Pons (tissue), 1 donor: ENCODE measurements at places on chromosomes 4 and X.

DNA sequence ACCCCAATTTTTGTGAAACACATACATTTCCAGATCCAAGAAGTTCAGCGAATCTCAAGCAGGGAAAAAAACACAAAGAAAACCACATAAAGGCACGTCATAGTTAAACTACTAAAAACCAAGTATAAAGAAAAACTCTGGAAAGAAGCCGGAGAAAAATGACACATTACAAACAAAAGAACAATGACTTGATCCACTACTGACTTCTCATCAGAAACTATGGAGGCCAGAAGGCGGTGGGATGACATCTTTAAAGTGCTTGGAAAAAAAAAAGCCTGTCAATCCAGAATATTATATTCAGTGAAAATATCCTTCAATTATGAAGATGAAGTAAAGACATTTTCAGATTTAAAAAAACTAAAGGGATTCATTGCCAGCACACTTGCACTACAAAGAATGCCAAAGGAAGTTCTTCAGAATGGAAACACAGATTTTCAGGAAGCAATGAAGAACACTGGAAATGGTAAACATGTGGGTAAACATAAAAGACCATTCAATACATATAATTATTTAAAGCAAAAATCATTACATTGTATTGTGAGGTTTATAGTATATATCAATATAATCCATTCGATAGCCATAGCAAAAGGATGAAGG, 32.6 kb upstream of the PPP2R2C start:
- DNase-seq = no peak

DNA sequence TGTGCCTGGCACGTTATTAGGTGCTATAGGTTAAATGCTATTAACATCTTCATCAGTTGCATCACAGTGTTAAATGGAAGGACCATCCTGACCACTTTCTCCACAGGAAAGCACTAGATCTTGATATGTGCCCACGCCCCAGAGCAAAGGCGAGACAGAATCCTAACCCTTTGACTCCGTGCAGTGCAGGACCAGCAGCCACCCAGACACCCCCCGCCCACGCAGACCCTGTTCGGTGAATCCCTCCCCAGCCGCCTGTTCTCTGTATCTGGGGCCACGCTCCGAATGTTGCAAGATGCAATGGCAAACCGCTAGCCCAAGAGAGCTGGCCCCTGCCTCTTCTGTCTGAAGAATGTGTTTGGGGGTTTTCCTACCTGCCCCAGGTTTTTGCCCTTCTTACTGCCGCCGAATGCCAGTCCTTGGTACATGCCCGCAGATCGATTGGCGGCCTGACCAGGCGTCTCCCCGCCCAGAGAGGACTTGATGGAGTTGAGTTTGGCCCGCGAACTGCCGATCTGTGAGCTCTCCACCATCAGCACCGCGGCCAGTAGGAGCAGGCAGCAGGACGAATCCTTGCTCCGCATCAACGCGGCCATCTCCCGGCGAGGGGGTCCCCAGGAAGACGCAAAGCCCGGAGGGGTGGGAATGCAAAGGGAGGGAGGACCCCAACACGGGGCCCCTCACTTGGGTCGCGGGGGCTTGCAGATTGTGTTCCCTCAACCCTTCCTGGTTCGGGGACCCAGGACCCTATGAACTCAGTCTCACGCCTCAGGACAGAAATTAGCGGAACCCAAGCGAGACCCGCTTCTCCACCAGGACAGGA, 906 bp downstream of the DKK2 start:
- DNase-seq = no peak

DNA sequence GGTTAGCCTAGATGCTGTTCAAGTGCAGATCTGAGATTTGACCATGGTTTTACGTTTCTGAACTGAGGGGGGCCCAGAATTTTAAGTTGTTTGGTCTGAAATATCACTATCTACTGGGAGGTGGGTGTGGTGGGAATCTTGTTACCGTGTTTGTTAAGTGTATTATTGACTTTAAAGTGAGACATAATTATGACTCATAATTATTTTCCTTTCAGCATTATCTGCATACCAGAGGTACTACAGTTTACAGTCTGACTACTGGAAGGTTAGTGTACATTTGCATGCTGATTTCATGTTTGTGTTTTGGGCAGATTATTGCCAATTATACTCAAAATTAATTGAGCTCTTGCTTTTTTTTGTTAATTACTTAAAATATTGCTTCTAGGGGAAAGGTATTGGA, 101.5 kb downstream of the KDM6A start:
- DNase-seq = no peak

GRCh38 chrX:129961180-129962083, 21.0 kb upstream of the BCORL1 start:
- no peak for DNase-seq

DNA sequence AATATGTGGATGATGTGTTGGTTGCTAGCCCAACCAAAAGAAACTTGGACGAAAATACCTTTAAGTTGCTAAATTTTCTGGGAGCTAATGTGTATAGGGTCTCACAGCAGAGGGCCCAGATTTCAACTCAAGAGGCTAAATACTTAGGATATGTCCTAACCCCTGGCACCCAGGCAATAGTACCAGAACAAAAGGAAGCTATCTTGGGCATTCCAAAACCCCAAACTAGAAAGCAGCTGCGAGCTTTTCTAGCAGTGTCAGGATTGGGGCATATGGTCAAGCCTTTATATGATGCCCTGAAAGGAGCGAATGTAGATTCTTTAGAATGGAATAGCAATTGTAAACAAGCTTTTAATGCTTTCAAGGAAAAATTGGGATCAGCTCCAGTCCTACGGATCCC, 10.6 kb downstream of the CXCL2 start:
- DNase-seq = no peak

- peak; percentile 48 for DNase-seq
These were observed 728 bp downstream of the UBA6 start for GRCh38 chr4:67700116-67700737.

GRCh38 chrX:19446397-19446796, 68.9 kb downstream of the MAP3K15 start:
- no peak for DNase-seq

GRCh38 chr4:16026160-16026761, 57.6 kb downstream of the PROM1 start:
- peak; percentile 71 for DNase-seq

DNA sequence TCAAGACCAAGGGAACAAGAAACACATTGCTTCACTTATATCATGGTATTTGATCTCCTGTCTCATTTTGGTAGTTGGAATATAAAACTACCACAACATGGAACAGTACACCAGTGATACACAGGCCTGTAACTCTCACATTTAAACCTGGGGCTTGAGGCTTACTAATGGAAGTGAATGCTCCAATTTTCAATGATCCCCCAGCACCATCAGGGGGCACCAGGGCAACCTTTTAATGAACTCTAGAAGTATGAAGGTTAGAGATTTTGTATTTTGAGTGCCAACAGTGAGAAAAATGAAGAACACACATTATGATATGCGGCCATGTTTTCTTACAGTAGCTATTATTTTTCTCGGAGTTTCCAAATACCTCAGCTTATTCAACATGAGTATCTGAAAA, 50.7 kb downstream of the C4orf33 start:
- DNase-seq = no peak

DNA sequence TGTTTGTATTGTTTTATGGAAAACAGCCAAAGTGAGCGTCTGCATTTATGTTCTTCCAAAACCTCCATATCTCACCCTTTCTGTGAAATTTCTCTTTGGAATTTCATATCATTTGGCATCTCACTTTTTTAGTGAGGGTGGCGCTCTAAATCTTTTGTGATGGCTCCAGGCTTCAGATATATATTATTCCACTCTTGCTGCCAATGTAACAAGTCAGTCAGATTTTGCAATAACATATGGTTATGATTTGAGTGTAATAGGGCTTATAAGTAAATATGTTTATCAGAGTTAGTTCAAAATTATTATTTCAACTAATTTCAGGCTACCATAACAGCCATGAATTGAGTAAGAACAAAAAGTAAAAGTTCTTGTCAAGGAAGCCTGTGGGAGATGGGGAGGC, 314.7 kb downstream of the PDGFC start:
- no peak for DNase-seq

GRCh38 chr4:59770601-59771264, 1429.4 kb upstream of the ADGRL3 start:
- DNase-seq = no peak

GRCh38 chr4:101853691-101854090, 63.2 kb downstream of the BANK1 start:
- DNase-seq = no peak
